ENCODE measurements at places on chromosomes 1 and 21.

DNA sequence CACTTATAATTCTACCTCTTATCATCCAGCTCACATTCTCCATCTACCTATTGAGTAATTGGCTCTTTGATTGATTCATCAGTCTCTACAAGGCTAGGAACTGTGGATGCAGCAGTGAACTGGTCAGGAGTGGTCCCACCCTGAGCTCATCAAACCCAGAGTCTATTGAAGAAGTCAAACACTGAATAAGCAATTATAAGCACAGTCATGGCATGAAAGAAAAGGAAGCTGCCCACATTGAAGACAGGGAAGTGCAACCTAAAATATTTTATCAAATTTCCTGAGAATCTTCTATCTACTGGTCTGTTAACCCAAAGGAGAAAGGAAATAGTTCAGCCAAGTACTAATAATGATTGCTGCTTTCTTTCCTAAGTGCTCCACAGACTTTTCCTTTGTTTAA lies 35.7 kb downstream of the ACP6 start:
- no peak for DNase-seq

DNA sequence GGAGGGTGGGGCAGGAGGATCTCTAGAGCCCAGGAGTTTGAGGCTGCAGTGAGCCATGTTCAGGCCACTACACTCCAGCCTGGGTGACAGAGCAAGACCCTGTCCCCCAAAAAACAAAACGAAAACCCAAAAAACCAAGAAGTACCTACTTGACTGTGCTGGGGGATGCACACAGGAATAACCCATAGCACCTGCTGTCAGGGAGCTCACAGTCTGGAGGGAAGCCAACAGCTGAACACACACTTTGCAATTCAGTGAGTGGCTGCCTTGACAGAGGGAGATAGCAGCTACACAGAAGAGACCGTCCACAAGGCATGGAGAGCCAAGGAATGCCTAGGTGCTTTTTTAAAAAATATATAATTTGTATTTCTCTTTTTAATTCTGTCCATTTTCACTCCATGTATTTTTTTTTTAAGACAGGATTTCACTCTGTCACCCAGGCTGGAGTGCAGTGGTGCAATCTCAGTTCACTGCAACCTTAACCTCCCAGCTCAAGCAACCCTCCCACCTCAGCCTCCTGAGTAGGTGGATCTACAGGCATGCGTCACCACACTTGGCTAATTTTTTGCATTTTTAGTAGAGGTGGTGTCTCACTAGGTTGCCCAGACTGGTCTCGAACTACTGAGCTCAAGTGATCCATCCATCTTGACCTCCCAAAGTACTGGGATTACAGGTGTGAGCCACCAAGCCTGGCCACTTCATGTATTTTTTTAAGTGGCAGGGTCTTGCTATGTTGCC lies 68.7 kb downstream of the NID1 start:
- DNase-seq, result no peak

GRCh38 chr1:74502432-74502831 lies 10.0 kb downstream of the LRRC53 start:
- peak; percentile 38 for DNase-seq

DNA sequence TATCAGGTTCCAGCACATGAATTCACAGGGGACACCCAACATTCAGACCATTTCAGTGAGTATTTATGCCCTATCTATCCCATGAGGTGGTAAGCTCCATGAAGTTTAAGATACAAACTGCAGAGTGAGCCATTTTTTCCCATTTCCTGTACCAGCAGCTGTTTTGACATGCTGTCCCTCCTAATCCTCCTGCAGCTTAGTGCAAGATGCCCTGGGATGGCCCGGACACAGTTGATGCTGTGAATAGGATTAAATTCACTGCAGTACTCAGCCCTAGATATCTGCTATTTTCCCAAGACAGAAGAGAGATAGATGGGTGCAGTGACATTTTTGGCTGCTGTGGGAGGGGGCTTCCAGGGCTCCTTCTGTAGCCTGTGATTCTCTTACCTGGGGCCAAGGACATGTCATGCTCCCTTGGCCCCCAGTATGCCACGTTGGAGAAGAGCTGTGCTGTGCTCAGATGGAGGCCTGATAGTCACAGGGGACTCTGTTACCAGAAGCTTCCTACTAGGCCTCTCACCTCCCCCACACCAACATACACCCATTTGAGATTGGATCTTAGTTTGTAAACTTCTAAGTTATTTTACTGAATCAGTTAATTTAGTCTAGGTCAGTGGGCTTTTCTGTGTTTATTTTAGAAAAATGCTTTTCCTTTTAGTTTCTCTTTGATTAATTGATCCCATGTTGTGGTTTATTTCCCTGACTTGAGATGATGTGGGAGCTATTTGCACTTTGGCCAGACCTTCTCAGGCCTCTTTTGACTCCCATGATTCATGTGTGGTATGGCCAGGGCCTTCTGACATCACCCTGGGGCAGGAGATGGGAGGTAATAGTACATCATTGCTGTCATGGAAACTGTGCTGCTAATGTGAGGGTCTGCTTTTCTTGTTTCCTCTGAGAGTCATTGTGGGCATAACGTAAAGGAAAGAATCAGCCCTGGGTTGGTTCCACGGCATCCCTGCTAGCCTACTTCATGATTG lies 92.6 kb downstream of the ST3GAL3 start:
- no peak for DNase-seq

DNA sequence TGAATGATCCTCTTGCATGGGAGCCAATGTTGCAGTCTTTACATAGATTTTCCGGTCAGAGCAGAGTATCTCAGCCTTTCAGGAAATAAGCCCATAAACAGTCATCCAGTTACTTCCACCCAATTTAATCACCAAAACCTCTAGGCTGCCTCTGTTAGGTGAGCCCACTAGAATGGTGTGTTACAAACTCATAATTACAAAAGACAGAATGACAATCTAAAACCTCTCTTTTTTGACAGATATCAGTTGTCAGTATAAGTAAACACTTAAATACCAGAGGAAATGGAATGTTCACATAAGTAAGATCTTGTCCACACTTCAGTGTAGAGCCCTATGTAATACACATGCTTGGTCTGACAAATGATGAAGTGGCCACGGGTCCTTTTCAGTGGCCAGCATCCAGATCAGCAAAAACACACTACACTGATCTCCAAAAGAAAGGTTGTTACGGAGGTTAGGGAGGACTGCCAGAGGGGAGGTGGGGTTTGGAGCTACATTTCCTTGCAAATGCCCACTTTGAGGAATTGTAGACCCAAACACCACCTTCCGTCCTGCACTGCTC lies 71.3 kb upstream of the FBXO28 start:
- DNase-seq, result no peak

- peak; percentile 30 for DNase-seq
These were observed 16.0 kb downstream of the OR2T11 start for GRCh38 chr1:248618878-248619277.

GRCh38 chr1:38787041-38787440 lies 72.5 kb downstream of the RRAGC start:
- no peak for DNase-seq

GRCh38 chr1:30423570-30423969 lies 299.8 kb downstream of the MATN1 start:
- no peak for DNase-seq

DNA sequence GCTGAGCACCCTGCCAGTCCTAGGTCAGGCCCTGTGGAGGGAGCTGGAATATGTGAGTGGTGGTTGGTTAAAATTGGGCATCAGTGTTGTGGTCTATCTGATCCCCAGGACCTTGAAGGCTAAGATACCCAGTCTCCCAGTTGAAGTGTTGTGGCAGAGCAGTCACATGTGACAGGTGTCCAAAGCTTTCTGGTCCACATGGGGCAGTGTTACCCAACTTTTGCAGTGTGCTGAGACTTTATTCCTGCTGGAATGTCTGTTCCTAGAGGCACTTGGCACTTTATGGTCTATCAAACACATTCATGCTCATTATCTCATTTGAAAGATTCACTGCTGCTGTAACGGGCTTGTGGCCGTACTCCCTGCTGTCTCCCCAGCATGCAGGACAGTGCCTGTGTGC lies 21.0 kb upstream of the LORICRIN start:
- DNase-seq, result no peak

- DNase-seq, result peak; percentile 73
These were observed 44.3 kb upstream of the WNT2B start for GRCh38 chr1:112464501-112464900.

DNA sequence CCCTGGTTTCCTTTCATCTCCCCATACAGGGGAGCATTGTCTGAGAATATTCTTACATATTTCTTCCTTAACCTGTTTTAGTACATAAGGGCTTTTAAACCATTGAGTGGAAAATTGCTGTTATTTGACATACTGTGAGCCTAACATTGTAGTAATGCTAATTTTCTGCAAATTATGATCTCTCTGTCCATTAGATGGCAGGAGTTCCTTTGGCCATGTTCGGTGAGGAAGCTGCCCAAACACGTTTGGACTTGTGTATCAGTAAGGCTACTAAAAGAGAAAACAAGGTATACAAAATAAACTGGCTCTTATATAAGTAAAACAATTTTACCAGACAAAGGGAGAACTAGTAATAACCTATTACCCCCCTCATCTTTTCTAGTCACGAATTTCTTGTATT lies 29.2 kb downstream of the CDC7 start:
- DNase-seq, result peak; percentile 54

GRCh38 chr1:176702901-176703300 lies 239.9 kb downstream of the PAPPA2 start:
- no peak for DNase-seq

GRCh38 chr1:47331875-47332274 lies 1.7 kb upstream of the CMPK1 start:
- DNase-seq, result no peak

- DNase-seq, result peak; percentile 93
These were observed 61.8 kb downstream of the ITPKB start for GRCh38 chr1:226677027-226678020.

- DNase-seq, result peak; percentile 94
These were observed 56.5 kb upstream of the BCAR3 start for GRCh38 chr1:93738075-93738622.

- no peak for DNase-seq
These were observed 15.1 kb downstream of the SH2D2A start for GRCh38 chr1:156801409-156802121.

GRCh38 chr1:182205351-182206022 lies 144.0 kb upstream of the ZNF648 start:
- peak; percentile 21 for DNase-seq

DNA sequence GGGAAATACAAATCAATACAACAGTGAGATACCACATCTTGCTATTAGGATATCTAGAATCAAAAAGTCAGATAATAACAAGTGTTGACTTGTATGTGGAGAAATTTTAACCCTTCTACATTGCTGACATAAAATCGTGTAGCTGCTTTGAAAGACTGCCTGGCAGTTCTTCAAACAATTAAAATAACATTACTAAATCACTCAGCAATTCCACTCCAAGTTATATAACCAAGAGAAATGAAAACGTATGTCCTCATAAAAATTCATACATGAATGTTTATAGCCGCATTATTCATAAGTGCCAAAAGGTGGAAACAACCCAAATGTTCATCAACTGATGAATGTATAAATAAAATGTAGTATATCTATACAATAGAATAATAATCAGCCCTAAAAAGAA lies 164.6 kb downstream of the RASAL2 start:
- no peak for DNase-seq

DNA sequence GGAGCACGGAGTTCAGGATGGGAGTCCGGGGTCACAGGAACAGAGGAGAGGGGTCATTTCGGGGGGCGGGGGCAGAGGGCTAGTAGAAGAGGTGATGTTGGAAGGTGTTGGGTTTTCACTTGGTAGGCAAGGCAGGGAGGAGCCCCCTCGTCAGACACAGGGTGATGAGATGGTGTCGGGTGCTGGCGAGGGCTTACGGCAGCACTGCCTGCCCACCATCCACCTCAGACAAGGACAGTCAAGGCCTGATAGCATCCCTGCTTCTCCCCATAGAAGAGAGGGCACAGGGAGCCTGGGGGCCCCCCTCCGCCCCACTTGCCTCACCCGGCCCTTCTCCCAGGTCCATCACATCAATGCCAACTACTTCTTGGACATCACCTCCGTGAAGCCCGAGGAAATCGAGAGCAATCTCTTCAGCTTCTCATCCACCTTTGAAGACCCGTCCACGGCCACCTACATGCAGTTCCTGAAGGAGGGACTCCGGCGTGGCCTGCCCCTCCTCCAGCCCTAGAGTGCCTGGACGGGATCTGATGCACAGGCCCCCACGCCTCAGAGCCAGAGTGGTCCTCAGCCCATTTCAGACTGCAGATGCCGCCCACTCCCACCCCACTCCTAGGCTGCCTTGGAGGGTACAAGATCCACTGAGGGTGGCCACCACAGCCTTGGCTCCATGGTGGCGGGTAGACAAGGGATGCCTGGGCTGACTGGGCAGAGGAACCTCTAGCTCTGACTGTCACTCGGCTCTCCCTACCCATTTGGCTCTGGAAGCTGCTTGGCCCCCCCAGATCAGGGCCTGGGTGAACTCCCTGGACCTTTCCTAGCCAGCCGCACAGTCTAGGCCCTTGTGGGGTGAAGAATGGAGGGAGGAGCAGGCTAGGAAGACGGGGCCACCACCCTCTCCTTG lies 4.3 kb upstream of the MTFR1L start:
- DNase-seq, result no peak

GRCh38 chr1:15371610-15372545 lies 37.8 kb upstream of the EFHD2 start:
- no peak for DNase-seq

DNA sequence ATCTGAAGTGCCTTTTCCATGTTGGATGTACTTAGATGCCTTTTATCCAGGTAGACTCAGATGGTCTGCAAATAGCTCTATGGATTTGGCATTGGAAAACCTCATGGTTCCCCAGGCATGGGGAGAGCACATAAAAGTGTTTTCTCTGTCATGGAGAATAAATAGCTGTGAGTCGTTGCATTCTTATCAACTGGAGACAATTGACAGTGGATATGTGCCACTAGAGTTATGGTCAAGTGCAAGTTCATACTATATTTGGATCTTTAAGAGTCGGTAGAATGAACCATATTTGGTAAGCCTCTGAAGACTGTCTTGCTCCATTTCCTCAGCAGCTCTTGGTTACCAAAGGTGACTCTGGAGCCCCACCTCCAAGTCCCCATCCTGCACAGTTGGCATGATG lies 83.7 kb downstream of the ROR1 start:
- no peak for DNase-seq

- no peak for DNase-seq
These were observed 338.3 kb downstream of the NEGR1 start for GRCh38 chr1:71944006-71944405.

DNA sequence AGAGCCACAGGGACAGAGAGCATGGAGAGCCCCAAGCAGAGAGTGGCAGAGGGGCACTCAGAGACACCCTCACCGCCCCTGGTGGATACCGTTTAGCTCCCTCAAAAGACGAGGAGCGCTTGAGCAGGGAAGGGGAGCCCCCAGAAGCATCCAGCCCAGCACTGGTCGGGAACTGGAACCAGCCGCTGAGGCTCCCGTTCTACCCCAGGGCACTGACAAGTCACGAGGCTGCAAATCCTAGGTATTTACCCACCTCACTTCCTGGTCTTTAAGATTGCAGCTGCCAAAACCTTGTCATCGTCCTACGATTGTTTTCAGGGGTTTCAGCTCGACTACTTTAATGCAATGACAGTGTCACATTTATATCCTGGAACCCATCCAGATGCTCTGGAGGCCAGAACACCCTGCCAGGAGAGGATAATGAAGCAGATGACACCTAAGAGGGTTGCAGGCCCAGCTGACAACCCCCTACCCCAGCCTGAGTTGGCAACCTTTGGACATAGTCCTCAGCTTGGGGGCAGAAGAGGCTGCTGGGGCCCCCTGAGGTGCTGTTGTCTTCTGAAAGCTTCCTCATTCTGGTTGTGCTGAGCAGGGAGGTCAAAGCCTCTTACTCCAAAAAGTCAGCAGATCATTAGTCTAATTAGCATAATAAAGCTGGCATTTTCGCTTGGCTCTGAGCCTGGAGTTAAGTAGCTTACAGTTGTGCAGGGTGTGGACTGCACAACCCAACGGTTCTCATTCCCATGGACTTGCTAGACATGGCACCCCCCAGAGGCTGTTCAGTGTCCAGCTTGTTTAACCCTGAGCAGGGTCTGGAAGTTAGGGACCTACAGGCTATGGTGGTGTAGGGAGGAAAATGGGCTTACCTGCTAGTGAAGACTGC lies 20.6 kb upstream of the BACE2 start:
- no peak for DNase-seq
